HFF-Myc (cell line): ENCODE measurements at places on chromosomes 2 and 18.

GRCh38 chr18:37930640-37931039, 365.0 kb upstream of the CELF4 start:
- DNase-seq = no peak

DNA sequence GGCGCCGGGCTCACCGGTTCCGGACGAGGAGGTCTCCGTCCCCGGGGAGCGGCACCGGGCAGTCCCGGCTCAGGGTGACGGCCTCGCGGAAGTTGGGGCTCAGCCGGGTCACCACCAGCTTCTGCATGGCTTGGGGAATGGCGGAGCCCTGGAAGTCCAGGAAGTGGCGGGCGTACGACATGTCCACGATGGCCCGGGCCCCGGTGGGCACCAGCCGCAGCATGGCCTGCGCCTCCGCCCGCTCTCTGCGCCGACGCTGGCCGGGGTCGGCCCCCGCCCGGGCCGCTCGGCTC, 157 bp downstream of the PTGR3 start:
- DNase-seq = no peak

DNA sequence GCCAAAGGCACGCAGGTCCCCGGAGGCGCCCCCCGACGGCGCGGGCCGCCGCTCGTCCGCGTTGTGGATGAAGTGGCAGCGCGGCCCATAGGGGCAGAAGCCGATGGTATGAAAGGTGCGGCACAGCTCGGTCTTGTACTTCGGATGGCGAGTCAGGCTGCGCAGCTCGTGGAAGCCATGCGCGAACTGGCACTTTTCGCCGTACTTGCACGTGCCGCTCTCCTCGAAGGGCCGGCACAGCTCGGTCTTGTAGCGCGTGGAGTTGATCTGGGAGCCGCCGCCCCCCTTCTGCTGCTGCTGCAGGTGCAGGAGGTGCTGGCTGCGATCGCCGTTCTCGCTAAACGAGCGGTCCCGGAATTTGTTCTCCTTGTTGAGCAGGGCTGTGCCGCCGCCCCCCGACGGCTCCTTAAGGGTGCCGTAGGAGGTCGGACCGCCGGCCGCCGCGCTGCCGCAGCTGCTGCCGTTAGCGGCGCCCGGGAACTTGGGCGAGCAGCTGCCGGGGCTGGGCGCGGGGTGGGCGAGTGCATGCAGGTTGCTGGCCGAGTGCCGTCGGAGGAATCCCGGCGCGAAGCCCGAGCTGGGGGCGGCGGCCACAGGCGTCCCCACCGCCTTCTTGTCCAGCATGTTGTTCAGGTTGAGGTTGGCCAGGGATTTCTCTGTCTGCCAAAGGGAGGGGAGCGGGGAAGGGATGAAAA, 1.2 kb downstream of the ZFP36L2 start:
- DNase-seq = no peak

GRCh38 chr2:71101656-71102055, 28.4 kb downstream of the MCEE start:
- peak; percentile 43 for DNase-seq

DNA sequence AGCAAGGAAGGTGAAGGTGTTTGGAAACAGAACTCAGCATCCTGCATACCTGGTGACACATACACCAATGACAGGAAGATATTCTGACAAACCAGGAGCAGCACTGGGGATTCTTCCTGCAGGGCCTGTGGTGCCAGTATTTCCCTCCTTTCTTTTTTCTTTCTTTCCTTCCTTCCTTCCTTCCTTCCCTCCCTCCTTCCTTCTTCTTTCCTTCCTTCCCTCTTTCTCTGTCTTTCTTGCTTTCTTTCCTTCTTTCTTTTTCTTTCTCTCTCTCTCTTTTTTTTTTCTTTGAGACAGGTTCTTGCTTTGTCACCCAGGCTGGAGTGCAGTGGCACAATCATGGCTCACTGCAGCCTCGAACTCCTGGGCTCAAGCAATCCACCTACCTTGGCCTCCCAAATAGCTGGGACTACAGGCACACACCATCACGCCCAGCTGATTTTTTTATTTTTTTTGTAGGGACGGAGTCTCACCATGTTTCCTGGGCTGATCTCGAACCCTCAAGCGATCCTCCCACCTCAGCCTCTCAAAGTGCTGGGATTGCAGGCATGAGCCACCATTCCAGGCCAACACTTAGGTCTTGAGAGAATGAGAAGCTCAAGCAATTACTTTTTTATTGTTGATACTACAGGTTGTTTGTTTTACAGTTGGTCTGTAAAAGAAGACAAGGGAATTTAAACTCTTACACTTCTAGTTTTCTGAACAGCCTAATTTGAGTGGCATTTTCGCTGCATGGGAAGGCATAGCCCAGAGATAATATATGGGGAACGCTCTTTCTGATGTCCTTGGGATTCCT, 54.7 kb upstream of the GATA6 start:
- no peak for DNase-seq

- no peak for DNase-seq
These were observed 53.0 kb upstream of the GALNT3 start for GRCh38 chr2:165847001-165847400.

DNA sequence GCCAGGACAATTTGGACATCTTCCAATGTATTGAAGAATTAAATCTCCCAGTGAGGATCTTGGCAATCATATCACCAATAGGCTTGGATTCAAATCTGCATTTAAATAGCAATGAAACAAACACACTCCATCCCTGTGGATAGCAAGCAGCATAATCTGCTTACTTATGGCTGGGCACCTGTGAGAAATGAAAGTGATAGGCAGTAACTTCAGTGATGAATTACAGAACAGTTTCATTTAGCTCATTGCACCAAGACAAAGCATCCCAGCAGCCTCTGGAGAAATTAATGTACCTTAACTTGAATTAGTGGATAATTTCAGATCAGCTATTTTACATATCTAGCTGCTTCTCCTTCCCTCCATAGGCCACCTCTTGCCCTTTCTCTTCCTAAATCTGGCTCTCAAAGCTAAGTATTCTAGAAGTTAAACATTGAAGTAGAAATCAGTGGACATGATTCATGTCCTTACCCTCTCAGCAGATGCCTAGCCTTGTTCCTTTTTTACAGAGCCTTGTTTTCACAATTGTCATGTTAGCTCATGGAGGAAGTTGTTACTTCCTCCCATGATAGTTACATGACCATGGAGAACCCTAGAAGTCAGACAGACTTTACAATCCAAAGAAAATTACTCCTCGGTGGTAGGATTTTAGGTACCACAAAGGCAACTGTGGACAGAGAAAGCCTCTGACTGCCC, 88.5 kb upstream of the TACR1 start:
- no peak for DNase-seq

- no peak for DNase-seq
These were observed 191.0 kb downstream of the ARL4C start for GRCh38 chr2:234305846-234306245.

- no peak for DNase-seq
These were observed 782.8 kb downstream of the BCL11A start for GRCh38 chr2:59770651-59771050.

DNA sequence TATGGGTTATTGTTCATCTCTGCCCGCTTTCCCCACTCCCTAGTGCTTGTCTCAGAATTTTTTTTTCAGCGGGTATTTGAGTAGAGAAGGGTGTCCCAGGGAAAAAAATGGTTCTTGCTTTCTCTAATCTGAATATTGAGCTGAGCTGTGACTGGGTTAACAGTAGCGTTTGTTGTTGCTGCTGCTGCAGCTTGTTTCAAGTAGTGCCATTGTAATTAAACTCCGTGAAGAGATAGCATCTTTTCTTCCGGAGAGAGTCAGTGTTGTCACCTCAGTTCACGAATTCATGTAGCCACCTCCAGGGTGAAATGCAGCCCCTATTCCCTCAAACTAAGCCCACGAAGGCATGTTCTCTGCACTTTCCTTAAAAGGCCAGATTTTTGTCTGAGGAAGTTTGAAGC, 1.5 kb upstream of the AAK1 start:
- DNase-seq = no peak

- DNase-seq = no peak
These were observed 47.2 kb downstream of the PRKRA start for GRCh38 chr2:178403671-178404306.

GRCh38 chr2:59684116-59684770, 869.2 kb downstream of the BCL11A start:
- no peak for DNase-seq

GRCh38 chr2:224333726-224334482, 68.0 kb downstream of the FAM124B start:
- DNase-seq = peak; percentile 59

DNA sequence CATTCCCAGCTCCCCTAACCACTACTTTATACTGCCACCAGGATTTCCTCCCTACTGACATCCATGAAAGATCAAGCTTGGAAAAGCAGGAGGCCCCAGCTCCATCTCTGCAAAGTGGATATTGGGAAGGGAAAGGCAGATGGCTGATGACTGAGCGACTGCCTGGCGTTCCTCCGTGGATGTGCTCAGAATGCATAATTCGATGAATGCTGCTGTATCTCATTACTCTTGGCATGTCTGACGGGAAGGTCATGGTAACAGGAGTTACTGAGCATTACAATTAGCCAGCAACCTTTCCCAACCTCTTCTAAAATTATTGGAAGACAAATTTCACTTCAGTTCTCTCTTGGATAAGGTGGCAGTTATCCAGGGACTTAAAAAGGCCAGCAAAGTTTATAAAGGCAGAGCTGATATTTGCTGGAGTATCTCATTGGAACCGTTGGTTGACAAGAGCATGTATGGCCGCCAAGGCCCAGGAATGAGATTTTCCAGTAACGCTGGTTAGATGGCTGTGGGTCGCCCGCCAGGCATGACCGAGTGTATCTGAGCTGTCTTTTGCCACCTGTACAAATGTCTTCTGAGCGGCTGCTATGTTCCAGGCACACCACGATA, 34.5 kb downstream of the KCNE4 start:
- DNase-seq = no peak

GRCh38 chr2:224893848-224894247, 148.4 kb downstream of the DOCK10 start:
- DNase-seq = no peak

DNA sequence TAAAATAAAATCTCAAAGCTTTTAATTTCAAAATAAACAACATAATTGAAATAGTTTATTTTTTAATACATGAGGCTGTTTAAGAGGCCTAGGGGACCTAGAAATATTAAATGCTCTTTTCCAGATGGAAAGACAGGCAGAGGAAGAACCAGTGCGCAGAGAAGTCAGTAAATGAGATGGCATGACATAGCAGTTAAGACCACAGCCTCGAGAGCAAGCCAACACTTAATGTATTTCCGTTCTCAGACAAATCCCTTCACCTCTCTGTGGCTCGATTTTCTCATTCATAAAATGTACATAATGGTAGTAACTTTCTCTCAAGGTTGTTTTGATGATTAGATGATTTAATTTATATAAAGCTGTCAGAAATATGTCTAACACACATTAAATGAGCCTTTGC, 405.1 kb upstream of the CWC22 start:
- peak; percentile 10 for DNase-seq

DNA sequence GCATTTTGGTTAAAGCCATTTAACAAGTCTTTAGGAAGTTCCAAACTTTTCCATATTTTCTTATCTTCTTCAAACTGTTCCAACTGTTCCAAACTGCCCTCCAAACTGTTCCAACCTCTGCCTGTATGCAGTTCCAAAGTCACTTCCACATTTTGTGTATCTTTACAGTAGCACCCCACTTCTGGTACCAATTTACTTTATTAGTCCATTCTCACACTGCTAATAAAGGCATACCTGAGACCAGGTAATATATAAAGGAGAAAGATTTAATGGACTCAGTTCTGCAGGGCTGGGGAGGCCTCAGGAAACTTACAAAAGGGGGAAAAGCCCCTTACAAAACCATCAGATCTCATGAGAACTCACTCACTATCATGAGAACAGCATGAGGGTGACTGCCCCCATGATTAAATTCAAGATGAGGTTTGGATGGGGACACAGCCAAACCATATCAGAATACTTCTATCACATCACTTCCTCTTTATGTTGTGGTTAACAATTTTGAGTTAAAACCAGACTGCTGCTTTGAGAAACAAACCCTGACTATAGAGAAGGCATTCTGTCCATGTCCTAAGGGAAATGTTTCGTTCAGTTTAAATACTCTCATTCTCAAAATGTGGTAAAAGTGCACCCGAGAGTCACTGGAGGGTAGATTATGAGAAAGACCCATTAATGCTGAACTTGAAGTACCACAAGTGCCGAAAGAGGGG, 11.0 kb downstream of the IL18R1 start:
- no peak for DNase-seq

DNA sequence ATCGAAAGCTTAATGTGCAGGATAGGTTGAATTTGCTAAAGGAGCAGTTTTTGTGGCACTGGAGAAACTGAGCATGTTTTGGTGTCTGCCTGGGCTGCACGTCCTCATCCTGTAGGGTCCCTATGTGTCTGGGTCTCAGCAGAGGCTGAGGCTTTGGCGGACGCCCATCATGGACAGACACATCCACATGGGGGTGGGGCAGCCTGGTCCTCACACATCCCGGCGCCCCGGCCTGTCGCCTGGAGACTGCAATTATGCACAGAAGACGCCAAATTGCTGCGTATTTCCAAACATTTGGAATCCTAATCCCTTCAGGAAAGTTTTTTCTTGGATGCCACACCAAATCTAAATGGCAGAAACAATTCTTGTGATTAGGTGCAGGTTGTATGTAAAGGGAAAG, 128.2 kb upstream of the TWIST2 start:
- DNase-seq = no peak

- DNase-seq = no peak
These were observed 52.5 kb upstream of the MCFD2 start for GRCh38 chr2:46967990-46968647.

GRCh38 chr18:41602034-41602433, 353.0 kb upstream of the PIK3C3 start:
- no peak for DNase-seq

DNA sequence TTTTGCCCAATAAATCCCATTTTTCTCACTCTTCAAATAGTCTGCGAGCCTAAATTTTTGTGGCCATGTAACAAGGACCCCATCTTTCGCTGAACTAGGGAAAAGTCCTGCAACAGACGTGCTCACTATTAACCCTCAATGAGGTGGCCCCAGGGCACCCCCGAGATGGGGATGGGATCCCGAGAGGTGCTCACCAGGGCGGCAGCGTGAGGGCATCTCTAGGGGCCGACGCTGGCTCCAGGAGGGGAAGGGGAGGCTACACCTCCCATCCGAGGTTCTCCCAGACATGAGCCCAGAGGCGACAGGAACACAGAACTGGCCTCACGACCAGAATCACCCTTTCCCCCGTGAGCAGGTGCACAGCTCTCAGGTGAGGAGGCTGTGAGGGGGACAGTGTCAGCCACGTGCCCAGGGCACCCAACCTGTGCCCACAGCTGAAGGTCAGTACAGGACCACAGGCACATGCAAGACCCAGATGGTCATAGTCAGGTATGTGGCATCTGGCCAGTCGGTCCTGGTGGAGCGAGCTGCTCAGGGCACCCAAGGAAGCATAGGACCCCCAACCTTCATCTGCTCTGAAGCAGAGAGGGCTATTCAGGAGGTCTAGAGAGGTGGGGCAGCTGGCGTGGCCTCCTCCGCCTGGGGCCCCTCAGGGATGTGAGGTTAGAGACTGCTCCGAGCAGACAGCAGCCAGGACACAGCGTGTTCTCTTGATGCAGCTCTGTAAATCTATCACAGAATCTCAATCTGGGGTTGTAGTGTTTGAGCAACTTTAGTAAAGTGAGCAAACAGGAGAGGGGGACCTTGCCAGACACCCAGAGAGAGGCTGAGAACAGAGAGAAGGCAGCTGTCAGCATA, 62.8 kb downstream of the PXDN start:
- DNase-seq = no peak
